ENCODE measurements at places on chromosomes 1 and 21.

DNA sequence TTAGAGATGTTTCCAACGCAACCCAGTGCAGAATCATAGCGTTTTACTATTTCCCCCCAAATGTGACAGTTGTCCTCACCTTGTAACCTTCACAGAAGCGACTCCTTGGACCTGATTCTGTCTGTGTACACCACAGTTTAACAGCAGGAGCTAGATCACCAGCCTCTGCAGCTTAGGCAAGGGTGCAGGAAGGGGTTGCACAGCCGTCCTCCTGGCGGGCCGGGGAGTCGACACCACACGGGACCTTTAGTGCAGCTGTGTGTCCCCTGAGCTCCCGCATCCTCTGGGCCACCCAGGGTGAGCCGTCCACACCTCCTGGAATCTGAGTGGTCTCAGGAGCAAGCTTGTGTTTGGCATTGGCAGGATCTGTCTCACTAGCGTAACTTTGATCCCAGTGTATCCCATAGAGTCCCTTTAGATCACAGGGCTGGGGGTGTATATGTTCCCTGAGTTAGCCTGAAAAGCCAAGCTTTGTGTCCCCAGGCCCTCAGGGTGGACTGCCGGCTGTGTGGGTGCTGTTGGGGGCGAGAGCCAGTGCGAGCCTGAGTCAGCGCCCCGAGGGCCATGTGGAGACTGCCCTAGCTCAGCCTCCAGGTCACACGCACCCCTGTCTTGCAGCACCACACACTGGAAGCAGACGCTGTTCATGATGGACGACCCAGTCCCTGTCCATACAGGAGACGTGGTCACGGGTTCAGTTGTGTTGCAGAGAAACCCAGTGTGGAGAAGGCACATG is 27.5 kb downstream of the PRMT2 start:
- H3K27ac ChIP-seq, result no peak overlapping the region
- no peak for DNase-seq
- peaks cover 14% of the 10 kb centered on the region for H3K4me1 ChIP-seq
- H3K36me3 ChIP-seq, result peaks cover 5% of the 10 kb centered on the region
- H3K27me3 ChIP-seq, result no peaks in the 10 kb centered on the region
- no peak overlapping the region for H3K4me3 ChIP-seq

DNA sequence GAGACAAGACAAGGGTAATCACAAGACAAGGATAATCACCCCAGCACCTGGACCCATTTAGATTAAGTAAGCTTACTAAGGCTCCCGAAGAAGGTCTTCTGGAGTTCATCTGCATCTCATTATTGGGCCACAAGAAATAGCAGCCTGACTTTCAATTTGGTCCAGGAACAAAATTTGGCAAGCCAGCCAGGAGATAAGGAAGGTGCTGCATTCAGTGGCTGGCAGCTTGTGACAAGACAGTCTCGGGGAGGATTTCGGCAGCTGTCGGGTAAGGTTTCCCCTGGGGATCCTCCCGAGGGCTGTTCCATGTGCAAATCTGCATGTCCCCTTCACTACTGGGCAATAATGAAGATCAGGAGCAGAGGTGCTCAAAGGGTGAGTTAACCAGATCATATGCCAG is 195.2 kb downstream of the FCRL5 start:
- H3K4me1 ChIP-seq, result peaks cover 2% of the 10 kb centered on the region
- peaks cover 41% of the 10 kb centered on the region for H3K27me3 ChIP-seq
- no peak overlapping the region for H3K4me3 ChIP-seq

DNA sequence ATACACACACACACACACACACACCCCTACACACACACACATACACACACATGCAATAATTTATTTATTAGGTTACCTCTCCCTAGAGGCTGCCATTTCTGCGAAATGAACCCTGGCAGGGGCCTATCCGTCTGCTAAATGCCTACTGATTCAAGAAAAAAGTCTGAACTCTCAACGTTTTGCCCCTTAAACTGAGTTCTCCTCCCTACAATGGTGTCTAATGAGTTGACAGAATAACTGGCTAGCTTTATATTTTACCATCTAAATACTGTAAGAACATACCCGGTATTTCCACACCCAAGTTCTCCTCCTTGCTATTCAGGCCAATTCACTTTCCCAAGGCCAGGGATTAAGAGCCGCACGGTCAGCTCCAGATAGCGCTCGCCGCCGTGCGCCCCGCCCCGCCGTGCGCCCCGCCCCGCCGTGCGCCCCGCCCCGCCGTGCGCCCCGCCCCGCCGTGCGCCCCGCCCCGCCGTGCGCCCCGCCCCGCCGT is 339 bp upstream of the RNPC3 start:
- peaks cover 43% of the 10 kb centered on the region for H3K4me1 ChIP-seq
- no peaks in the 10 kb centered on the region for H3K27me3 ChIP-seq
- H3K4me3 ChIP-seq, result peak overlapping the region; percentile 81
- H3K27ac ChIP-seq, result peak overlapping the region; percentile 99

DNA sequence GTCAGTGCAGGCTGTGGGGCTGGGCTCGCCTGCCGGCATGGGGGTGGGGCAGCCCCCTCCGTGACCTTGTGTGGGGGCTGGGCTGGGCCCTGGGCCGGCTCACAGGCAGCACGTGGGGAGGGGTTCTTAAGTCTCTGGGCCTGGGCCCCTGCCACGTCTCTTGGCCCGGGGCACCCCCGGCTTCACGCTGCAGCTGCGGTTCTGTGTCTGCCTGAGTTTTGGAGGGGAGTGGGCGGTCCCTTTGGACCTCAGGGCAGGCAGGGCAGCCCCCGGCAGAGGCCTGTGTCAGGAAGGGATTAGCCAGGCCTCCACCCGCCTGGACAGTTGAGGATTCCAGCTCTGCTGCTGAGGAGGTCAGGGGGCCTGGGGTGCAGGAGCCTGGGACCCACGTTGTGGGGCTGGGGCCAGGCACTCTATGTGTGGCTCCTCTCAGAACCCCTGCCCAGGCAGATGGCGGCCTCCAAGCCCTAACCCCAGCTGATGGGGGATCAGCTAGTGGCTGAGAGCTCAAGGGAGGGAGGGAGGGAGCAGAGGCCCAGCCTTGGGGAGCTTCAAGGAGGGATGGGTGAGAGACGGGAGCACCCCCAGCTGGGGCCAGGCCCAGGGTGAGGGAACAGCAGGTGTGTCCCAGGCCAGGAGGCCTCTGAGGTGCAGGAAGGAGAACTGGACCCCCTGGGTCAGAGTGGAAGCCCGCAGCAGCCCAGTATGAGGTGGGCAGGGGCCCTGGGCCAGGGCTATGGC is 1.8 kb upstream of the PLCH2 start:
- no peaks in the 10 kb centered on the region for H3K27me3 ChIP-seq
- no peaks in the 10 kb centered on the region for H3K4me1 ChIP-seq
- H3K36me3 ChIP-seq, result no peaks in the 10 kb centered on the region
- no peak overlapping the region for H3K4me3 ChIP-seq

GRCh38 chr1:230917284-230918135 is 49.2 kb upstream of the C1orf198 start:
- H3K27me3 ChIP-seq, result no peaks in the 10 kb centered on the region
- peak overlapping the region; percentile 66 for H3K27ac ChIP-seq
- H3K36me3 ChIP-seq, result peaks cover 14% of the 10 kb centered on the region
- DNase-seq, result peak; percentile 49

- H3K4me1 ChIP-seq, result no peaks in the 10 kb centered on the region
- H3K4me3 ChIP-seq, result no peak overlapping the region
- DNase-seq, result no peak
- H3K27me3 ChIP-seq, result peaks cover 11% of the 10 kb centered on the region
- peaks cover 4% of the 10 kb centered on the region for H3K36me3 ChIP-seq
- H3K27ac ChIP-seq, result no peak overlapping the region
These were observed 7.1 kb upstream of the SLC2A7 start for GRCh38 chr1:9033363-9033762.
